Left lung (tissue), 14 donors: ENCODE measurements at places on chromosomes 3 and 15. TPM values are rescaled to one million over a fixed set of nuclear protein-coding genes. Genes with fewer than 3 reads are reported as not detected.

EPB42 gene
- not detected for total RNA-seq

DNA sequence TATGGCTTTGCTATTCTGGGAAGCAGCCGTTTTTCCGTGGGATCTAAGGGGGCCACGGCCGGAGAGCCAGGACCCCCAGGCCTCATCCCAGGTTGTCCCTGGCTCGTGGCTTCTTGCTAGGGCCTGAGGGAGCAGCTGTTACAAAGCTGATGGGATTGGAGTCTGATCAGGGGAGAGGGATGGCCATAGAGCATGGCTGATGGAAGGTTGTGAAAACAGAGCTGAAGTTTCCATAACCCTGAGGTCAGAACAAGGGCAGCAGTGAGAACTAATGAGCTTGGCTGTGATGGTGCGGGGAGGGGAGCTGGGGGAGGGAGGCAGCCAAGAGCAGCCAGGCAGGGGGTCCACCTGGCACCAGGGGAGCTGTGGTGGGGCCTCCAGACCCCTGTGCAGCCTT, 63.0 kb downstream of the LINGO1 start:
- H3K27ac ChIP-seq: no peak overlapping the region
- no peaks in the 10 kb centered on the region for H3K27me3 ChIP-seq
- no peak overlapping the region for H3K4me3 ChIP-seq

TOP2B gene
- total RNA-seq: 92.7 TPM

CGNL1 gene
- total RNA-seq: 68.1 TPM

DNA sequence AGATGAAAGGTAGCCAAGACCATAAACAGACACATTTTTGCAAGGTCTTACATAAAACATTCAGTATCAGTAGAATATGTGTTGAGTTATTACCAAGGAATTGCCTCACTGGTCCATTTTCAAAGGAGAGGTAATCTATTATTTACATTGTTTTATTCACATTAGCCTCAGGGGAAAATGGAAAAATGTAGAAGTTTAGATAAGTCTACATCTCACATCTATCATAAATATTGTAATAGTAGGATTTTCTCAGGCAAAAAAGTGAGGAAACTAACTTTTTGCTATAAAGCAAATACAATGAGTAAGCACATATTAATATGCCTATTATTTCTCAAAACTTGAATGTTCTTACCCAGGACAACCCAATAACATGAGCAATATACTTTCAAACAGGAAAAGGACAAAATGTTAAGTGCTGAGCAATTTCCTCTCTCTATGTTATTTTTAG, 184.6 kb upstream of the AGTR1 start:
- H3K27me3 ChIP-seq: no peaks in the 10 kb centered on the region
- no peak for DNase-seq
- no peak overlapping the region for H3K4me3 ChIP-seq
- no peaks in the 10 kb centered on the region for H3K4me1 ChIP-seq

PLD1 gene
- 18.7 TPM for total RNA-seq

DNA sequence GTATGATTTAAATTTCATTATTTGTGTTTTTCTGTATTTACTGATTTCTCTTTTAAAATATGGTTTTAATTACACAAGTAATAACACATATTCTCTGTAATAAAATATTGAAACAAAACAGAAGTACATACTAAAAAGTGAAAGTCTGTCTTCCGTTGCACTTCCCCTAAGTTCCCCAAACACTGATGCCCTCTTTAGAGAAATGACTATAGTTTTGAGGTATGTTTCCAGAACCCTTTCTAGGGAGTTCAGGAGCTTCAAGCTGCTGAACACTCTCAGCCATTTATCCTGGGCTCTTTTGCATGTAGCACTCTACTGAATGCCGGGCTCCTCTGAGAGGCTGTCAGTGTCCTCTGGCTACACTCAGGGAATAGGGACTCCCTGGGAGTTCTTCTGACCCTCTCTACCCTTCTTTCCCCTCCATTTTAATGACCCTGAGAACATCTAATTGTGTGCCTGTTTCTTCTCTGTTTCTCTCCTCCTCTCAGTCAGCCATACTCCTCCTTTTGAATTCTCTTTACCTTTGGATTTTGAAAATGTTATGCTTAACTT, 60.4 kb upstream of the KCNAB1 start:
- no peak for DNase-seq
- H3K27ac ChIP-seq: no peak overlapping the region
- H3K27me3 ChIP-seq: no peaks in the 10 kb centered on the region
- H3K36me3 ChIP-seq: no peaks in the 10 kb centered on the region

NANOGP8 gene
- total RNA-seq: 0.60 TPM

- H3K4me1 ChIP-seq: no peaks in the 10 kb centered on the region
- H3K36me3 ChIP-seq: no peaks in the 10 kb centered on the region
- no peak overlapping the region for H3K4me3 ChIP-seq
- H3K27ac ChIP-seq: no peak overlapping the region
- H3K27me3 ChIP-seq: no peaks in the 10 kb centered on the region
- DNase-seq: no peak
These were observed 1497.4 kb upstream of the CADM2 start for GRCh38 chr3:83461411-83461810.

SYNM gene
- total RNA-seq: 17.6 TPM

DNA sequence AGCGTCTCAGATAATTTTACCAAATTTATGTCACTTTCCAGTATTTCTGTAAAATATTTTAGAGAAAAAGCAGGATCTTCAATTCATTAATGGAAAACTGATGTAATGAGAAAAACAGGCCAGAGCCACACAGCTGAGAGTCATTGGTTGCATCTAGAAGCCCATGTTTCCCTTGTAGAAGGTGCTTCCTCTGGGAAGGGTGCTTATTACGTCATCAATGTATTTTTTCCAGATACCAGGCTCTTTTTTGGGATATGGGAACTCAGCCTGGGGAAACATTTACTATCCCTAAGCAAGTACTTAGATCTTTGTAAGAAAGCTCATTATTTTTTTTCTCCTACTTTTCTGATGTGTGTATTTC, 89.1 kb upstream of the PHLDB2 start:
- H3K27me3 ChIP-seq: no peaks in the 10 kb centered on the region
- H3K4me1 ChIP-seq: peaks cover 7% of the 10 kb centered on the region
- no peak overlapping the region for H3K27ac ChIP-seq
- no peaks in the 10 kb centered on the region for H3K36me3 ChIP-seq
- H3K4me3 ChIP-seq: no peak overlapping the region
- DNase-seq: no peak

- H3K27me3 ChIP-seq: no peaks in the 10 kb centered on the region
- H3K4me1 ChIP-seq: no peaks in the 10 kb centered on the region
- no peak for DNase-seq
- no peak overlapping the region for H3K27ac ChIP-seq
These were observed 73.5 kb upstream of the CSPG5 start for GRCh38 chr3:47652142-47652541.

- no peak overlapping the region for H3K4me3 ChIP-seq
- no peak for DNase-seq
- H3K27me3 ChIP-seq: no peaks in the 10 kb centered on the region
- no peaks in the 10 kb centered on the region for H3K36me3 ChIP-seq
- peaks cover 28% of the 10 kb centered on the region for H3K4me1 ChIP-seq
These were observed 179.8 kb downstream of the SLCO3A1 start for GRCh38 chr15:92033314-92033713.

DNA sequence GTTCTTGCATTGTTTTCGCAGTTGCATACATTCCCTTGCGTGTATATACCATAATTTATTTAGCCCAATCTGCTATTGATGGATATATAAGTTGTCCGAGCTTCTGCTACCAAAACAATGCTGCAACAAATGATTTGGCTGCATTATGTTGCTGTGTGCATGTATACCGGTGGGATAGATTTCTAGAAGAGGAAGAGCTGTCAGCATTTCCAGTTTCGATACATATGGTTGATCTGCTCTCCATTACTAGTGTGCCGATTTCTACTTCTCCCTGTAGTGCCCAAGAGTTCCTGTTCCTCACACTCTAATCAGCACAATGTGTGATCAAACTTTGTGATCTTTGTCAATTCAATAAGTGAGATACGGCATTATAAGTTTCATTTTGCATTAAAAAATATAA, 92.8 kb upstream of the NMNAT3 start:
- H3K4me1 ChIP-seq: no peaks in the 10 kb centered on the region
- DNase-seq: no peak
- H3K27me3 ChIP-seq: no peaks in the 10 kb centered on the region
- H3K4me3 ChIP-seq: no peak overlapping the region

UBAP1L gene
- 2.7 TPM for total RNA-seq

GRCh38 chr15:39640665-39641064, 59.8 kb downstream of the THBS1 start:
- no peak overlapping the region for H3K27ac ChIP-seq
- H3K27me3 ChIP-seq: no peaks in the 10 kb centered on the region
- no peak for DNase-seq
- H3K4me3 ChIP-seq: no peak overlapping the region
- no peaks in the 10 kb centered on the region for H3K4me1 ChIP-seq

DNA sequence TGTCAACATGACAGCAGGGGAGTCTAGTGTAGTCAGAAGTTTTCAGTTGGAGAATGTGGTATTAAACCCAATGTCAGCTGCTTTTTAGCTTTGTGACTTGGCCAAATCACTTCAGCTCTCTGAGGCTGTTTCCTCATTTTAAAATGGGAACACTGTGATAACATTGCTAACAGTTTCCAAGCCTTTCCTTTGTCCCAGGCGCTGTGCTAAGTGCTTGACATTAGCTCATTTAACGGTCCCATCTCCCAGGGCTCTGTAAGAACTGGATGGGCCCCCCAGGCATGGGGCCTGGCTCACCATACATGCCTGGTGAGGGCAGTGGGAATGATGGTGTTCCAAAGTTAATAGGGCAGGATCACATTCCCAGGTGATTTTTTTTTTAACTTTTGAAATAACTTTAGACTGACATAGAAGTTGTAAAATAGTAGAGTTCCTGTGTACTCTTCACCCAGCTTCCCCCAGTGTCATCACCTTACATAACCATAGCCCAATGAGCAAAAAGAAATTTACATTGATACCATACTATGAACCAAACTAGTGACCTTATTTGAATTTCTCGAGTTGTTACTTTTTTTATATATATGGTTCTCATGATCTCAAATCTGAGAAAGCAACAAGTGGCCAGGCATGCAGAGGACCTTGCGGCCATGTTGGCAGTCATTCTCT, 7.7 kb downstream of the RASL12 start:
- H3K27me3 ChIP-seq: no peaks in the 10 kb centered on the region
- no peak for DNase-seq
- no peak overlapping the region for H3K4me3 ChIP-seq

PDE8A gene
- 31.3 TPM for total RNA-seq

- H3K36me3 ChIP-seq: no peaks in the 10 kb centered on the region
- H3K4me1 ChIP-seq: peaks cover 10% of the 10 kb centered on the region
- no peak overlapping the region for H3K4me3 ChIP-seq
- no peaks in the 10 kb centered on the region for H3K27me3 ChIP-seq
- H3K27ac ChIP-seq: no peak overlapping the region
- no peak for DNase-seq
These were observed 8.7 kb downstream of the ATXN7 start for GRCh38 chr3:63872135-63872924.

DNA sequence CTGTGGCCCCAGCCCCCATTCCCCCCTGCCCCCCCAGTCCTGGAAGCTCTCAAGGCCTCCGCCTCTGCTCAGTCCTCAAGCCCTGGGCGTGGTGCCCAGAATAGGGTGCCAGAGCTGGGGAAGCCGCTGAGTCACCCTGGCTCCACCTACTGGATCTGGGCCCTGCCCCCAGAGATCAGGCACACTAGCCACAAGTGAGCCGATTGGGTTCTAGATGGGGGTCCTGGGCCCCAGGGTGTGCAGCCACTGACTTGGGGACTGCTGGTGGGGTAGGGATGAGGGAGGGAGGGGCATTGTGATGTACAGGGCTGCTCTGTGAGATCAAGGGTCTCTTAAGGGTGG, 5.7 kb downstream of the EIF4G1 start:
- H3K36me3 ChIP-seq: peaks cover 85% of the 10 kb centered on the region
- H3K27ac ChIP-seq: peak overlapping the region; percentile 89
- no peaks in the 10 kb centered on the region for H3K27me3 ChIP-seq

SGO1 gene
- 3.3 TPM for total RNA-seq

GABRB3 gene
- total RNA-seq: 0.94 TPM

CHSY1 gene
- total RNA-seq: 33.3 TPM

GRCh38 chr3:126107957-126108675, 24.2 kb upstream of the SLC41A3 start:
- H3K27me3 ChIP-seq: no peaks in the 10 kb centered on the region
- no peak for DNase-seq
- no peak overlapping the region for H3K4me3 ChIP-seq
- no peaks in the 10 kb centered on the region for H3K4me1 ChIP-seq
- H3K36me3 ChIP-seq: no peaks in the 10 kb centered on the region

- H3K27me3 ChIP-seq: no peaks in the 10 kb centered on the region
- DNase-seq: peak; percentile 40
- H3K4me1 ChIP-seq: peaks cover 3% of the 10 kb centered on the region
- no peak overlapping the region for H3K4me3 ChIP-seq
These were observed 74.6 kb upstream of the LEKR1 start for GRCh38 chr3:156751461-156752025.

ROBO2 gene
- total RNA-seq: 4.9 TPM

- DNase-seq: no peak
- no peaks in the 10 kb centered on the region for H3K36me3 ChIP-seq
- H3K27ac ChIP-seq: no peak overlapping the region
- H3K4me1 ChIP-seq: no peaks in the 10 kb centered on the region
- no peak overlapping the region for H3K4me3 ChIP-seq
- no peaks in the 10 kb centered on the region for H3K27me3 ChIP-seq
These were observed 149.7 kb downstream of the THRB start for GRCh38 chr3:24344784-24345439.

GPR176 gene
- 6.6 TPM for total RNA-seq

ALDH1L1 gene
- 0.90 TPM for total RNA-seq

P2RY12 gene
- 3.8 TPM for total RNA-seq

WDR72 gene
- total RNA-seq: 0.94 TPM

DNA sequence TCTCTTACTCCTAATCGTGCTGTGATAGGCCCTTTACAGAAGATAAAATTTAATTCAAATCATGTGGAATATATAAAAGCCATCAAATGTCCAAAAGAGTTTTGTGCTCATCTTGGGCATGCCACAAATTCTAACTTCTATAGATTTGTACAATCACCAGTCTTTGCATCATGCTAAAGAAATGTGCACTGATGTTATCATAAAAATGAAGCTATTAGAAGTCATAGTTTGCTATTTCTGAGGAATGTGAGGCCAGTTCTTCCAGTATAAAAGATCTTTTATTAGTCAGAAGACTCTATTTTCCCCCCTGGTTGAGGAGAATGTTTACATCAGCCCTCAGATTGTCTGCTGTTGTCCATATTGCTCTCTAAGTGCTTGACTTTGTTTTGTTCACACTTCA, 2.1 kb upstream of the ANXA2 start:
- peaks cover 14% of the 10 kb centered on the region for H3K4me1 ChIP-seq
- no peak overlapping the region for H3K4me3 ChIP-seq

DNA sequence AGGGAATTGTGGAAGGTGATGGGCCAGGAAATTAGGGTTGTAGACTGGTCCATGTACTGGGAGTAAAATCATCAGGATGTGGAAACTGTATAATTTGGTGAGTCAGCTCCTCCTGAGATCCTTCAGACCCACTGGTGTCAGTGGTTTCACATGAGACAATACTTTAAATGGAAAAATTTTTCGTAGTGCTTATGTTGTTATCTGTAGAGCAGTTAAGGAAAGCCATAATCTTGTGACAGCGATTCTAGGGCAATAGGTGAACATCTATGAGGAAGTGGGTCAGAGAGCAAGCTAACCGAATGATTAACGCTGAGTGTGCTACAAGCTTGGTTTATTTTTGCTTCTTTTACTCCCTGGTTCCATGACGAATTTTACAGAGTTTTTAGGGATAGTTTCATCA, 200.6 kb downstream of the CADM2 start:
- H3K4me1 ChIP-seq: no peaks in the 10 kb centered on the region
- no peak for DNase-seq
- H3K4me3 ChIP-seq: no peak overlapping the region
- H3K27ac ChIP-seq: no peak overlapping the region
